HuH-7.5 (cell line): ENCODE measurements at places on chromosomes 16 and 17.

DNA sequence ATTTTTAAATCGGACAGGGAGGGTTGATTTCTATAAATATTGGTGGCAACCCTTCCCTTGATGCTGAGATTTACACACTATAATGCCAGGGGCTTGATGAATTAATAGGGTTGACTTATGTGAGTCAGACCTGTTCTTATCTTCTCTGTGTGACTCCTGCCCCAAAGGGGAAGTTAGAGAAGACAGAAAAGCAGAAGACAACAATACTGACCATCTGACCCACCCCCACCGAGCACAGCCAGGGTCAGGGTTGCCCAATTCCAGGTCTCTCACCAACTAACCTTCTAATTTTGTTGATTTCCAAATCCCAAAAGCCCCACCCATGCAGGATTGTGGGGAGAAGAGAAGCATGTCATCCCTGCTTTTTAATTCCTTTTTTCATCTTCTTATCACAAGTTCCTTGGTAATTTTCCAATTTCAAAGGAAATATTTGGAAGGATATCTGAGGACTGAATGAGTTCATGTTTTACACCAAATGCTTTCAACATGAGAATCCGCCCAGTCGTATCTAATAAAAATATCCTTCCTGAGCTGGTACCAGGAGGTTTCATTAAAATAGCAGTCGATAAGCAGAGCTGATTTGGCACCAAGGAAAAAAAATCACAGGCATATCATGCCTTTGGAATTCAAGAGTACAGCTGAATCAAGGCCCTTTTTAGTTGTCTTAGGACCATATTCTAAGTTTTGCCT is 603.4 kb upstream of the CDH11 start:
- no peak for DNase-seq

- no peak for DNase-seq
Observed at GRCh38 chr17:66150708-66151107, 41.2 kb downstream of the CEP112 start.

- DNase-seq, result no peak
Observed at GRCh38 chr17:37384560-37385149, 8.9 kb downstream of the C17orf78 start.

- no peak for DNase-seq
Observed at GRCh38 chr16:70696952-70697593, 11.2 kb upstream of the MTSS2 start.
